ENCODE measurements at places on chromosomes 5 and 9.

GRCh38 chr5:35458824-35459207 is 158.8 kb upstream of the SPEF2 start:
- no peak for DNase-seq

DNA sequence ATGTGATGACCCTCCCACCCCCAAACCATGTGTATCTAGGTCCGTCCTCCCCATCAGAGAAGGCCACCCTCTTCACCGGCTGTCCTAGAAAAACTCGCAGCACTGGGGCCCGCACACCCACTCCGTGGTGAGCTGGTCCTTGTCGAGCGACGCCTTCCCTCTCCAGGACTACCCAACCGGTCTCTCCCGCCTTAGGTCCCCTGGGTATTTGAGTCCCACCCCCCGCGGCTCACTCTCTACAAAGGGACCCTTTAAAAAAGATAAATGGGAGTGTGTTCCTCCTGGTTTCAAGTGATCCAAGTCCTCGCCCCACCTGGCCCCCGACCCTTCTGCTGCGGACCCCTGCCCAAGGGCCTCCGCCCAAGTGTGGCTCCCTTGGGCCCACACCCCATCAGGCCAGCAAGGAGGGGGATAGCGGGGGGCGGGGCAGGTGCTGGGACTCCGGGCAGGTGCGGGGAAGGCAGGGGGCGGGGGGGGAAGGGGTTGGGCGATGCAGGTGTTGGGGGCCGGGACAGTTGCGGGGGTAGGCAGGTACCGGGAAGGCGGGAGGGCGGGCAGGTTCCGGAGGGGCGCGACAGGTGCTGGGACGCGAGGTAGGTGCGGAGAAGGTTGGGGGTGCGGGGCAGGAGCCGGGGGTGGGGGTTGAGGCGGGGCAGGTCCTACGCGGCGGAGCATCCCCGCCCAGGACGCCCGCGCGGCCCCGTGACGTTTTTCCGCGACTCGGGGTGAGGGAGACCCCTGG is 970 bp upstream of the ARRDC1 start:
- no peak for DNase-seq

DNA sequence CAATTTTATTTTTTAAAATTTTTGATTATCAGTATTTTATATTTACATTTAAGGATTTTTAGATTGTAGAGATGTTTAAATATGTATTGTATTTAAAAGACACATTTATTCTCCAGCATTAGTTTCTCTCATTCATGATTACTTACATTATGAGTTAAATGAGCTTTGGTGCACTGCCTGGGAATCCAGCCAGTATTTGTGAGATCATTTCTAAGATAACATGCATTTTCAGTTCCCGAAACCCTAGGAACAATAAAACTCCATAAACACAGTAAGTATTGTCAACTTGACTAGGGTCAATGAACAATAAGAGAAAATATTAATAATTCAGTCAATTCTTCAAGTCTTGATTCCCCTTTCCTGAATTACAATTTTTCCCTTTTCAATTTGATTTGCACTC is 403.3 kb downstream of the PLK2 start:
- DNase-seq, result no peak

DNA sequence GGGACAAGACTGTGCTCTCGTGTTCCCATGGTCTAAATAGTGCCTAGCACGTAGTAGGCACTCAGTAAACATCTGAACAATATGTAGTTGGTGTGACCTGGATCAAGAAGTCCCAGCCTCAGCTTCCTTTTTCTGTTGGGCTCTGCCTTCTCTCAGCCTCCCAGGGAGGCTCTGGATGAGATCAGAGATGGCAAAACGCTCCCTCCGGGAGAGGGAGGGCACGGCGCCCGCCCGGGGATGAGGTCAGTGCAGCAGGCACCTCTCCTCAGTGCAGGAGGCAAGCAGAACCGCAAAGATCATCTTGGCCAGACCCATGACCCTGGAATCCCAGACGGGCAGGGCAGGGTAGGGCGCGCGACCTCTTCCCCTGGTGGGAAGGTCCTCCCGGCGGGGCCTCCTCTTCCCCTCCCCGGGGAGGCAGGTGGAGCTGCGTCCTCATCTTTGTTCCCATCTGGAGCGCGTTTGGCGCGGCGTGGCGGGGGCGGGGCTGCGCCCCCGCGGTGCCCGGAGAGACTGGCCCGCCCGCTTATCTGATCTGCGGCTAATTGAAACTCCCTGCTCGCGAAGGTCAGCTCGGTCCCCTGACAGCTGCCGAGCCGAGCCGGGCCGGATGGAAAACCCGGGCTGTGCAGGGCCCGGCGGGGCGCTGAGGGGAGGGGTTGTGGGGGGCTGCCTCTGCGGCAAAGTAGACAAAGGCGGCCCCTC is 60.9 kb downstream of the CXXC5 start:
- no peak for DNase-seq

DNA sequence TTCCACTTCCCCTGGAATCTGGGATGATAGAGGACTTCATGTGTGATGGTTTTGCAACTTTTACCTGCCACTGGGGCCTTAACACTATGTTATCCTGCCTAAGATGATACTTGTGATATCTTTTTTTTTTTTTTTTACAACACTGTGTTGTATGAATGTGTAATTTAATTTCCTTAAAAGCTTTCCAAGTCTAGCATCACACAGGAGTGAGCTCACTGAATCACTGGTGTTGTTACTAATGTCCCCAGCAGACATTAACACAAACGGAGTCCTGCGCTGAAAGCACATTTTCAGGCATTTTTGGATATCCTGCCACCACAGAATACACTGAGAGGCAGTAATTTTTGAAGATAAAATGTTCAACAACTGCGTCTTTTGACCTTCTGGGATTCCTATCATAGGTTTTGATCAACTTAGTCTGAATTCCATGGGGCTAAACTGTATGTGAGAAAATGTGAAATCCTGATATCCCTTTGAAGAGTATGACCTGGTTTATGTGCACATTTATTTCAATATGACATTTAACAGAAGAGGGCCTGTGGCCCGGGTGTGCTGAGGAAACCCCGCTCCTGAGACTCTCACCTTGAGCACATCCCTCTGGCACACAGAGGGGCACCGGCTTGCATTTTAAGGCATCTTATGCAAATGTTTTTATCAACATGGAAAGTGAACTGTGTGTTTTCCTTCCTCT is 118.0 kb downstream of the FSTL4 start:
- DNase-seq, result no peak

DNA sequence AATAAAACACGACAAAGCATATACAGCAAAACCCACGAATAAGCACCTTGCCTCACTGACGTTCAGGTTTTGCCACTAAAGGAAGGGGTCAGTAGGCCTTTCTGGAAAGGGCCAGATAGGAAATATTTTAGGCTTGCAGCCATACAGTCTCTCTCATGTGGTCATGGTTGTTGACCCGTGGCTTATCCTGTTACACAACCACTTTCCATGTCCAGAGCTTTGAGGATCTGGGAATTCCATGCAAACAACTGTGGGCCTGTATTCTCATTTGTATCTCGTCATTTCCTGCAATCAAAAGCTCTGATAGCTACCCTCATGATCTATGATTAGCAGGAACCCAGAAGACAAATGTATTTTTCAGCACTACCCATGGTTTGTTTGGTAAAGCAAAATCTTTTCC is 108.3 kb downstream of the DRD1 start:
- no peak for DNase-seq

DNA sequence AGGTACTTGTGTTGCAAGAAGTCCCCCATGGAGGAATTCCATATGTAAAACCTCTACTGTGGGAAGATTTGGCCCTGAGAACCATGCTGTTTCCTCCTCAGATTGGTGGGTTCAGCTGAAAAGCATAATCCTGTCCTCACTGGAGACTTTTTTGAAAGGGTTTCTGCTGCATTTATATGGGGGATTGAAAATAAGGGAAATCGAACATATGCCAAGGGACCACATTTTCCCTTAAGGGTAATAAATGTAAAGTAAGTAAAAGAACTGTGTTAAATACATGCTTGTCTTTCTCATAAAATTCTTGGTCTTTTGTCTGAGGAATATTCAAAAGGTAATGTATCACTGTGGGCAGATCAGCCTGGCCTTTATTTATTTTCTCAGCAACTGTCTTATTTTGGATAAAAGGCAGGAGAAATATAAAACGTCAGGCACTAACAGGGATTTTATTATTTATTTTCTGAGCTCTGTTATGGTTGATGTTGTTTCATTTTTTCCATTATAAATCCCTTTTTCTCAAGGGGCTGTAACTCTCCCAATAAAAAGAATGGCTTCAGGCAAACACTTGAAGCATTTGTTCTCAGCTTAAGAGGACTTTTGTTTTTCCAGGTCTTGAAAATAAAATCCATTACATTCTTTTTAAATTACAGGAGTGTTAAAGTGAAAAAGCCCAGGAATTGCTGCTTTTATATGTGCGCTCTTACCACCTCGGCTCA is 131.4 kb downstream of the FGF10 start:
- DNase-seq, result no peak

DNA sequence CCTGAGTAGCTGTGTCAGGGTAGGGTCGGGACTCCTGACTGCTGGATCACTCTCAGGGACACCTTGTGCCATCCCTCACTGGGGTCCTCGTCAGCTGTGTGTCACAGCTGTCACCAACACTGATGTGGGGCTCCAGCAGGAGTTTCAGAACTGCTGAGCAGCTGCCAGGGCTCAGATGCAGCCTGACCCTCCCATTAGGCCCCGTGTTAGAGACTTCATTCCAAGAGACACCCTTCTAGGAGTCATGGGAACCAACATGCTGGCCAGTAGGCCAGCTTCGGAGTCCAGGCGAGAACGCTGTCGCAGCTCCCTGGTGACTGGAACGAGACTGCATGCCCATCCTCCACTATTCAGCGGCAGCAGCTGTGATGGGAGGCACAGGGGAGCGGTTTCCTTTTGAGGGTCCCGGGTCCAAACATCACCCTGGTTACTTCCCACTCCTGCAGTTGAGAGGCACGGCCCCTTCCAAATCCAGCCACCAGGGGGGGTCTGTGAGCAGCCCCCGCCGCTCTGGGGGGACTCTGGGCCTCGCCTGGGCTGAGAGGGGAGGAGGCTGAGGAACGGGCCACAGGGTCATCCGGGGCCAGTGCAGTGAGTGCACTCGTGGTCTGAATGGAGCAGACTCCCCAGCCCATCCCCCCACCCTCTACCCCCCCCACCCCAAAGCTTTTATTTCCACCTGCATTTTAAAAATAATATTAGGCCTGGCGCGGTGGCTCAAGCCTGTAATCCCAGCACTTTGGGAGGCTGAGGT is 12.6 kb upstream of the TCF7 start:
- peak; percentile 27 for DNase-seq

DNA sequence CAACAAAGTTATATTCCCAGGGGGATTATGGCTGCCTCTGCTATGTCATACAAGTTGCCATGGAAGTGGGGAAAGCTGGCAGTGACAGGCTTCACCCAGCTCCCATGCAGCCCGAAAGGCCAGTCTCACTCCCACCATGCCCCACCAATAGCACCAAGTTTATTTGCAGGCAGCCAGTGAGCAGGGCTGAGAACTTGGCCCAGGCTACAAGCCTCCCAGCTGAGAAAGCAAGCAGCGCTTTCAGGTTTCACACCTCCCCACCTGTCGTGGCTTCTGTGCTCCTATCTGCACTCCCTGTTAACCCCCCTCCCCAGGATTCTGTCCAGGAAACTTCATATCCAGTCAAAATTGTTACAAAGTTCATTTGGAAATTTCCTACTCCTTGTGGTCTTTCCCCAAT is 155.0 kb downstream of the SAXO1 start:
- DNase-seq, result no peak

DNA sequence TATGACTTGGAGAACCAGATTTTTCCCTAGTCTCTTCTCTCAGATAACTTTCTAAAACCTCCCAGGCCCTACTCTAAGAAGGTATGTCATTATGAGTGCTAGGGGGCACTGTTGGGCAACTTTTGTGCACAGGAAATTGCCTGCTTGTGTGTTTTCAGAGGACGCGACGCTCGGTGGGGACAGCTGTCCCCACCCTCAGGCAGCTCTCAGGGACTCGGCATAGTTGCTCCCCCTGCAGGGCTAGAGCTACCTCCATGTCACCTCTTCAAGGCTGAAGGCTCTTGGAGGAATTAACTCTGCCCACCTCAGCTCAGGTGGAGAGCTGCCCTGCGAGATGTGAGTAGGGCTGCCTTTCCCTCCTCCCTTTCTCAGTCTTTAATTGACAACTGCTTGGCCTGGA is 10.2 kb upstream of the TIFAB start:
- DNase-seq, result peak; percentile 64

- DNase-seq, result no peak
These were observed 116.3 kb downstream of the DEPDC1B start for GRCh38 chr5:60583616-60584015.

GRCh38 chr5:139027150-139027549 is 152.0 kb upstream of the LRRTM2 start:
- no peak for DNase-seq

GRCh38 chr9:69798744-69799143 is 21.9 kb upstream of the CFAP95 start:
- DNase-seq, result no peak

GRCh38 chr9:136713550-136713949 is 1.2 kb downstream of the DIPK1B start:
- DNase-seq, result no peak

GRCh38 chr9:81145331-81145963 is 543.9 kb downstream of the TLE1 start:
- no peak for DNase-seq

DNA sequence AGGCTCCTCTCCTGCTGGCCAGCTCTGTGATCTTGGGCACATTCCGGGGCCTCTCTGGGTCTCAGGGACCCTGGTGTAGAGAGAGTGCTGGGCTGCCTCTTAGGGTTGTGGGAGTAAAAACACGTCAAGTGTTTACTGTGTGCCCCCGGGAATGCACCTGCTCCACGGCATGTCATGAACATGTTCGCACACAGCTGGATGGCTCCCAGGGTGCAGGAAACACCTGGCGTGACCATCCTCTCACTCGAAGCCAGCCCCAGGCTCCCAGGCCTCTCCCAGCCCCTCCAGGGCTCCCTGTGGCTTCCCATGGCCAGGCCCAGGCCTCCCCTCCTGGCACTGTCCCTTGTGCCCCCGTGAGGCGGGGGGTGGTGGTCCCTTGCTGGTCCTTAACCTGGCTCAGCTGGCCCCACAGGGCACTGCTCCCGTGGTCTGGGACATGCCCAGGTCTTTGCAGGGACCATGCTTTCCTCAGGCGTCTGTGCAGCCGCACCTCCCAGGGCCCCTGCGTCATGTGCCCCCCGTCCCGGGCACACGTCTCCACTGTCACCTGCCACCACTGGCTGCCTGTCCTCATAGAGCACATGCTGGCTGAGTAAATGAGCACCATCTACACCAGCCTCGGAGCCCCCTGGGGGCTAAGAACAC is 44.9 kb downstream of the SLC6A3 start:
- DNase-seq, result no peak

DNA sequence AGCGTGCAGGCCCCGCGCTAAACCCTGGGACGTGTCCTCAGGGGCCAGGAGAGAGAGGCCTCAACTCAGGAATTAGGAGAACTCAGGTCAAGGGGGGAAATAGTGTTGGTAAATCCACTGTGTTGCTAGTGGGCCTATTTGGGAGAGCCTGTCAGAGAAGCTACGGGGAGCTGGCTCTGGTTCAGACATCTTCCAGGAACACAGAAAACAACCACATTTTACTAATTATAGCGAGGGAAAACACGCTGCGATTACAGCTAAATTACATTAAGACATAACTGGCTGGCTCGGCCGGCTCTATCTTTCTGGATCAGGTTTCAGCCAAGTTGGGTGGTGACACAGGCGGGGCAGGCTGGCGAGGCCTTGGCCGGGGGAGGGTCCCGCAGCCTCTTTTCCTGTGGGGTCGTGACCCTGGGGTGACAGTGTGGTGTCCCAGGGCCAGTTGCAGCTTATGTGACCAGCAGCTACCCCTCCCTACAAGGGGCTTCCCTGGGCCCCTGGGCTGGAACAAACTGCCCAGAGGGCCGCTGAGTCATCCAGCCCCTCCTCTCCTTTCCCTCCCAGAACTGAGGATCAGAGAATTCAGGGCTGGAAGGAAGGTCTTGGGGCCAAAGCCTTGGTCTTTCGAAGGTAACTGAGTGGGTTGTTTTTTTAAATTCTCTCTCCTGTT is 75.1 kb downstream of the FGF18 start:
- no peak for DNase-seq

- DNase-seq, result no peak
These were observed 5.5 kb upstream of the AOPEP start for GRCh38 chr9:94720846-94721549.
